Tibial nerve (tissue), 4 donors: ENCODE measurements at places on chromosomes 5 and 9. TPM values are rescaled to one million over a fixed set of nuclear protein-coding genes. Genes with fewer than 3 reads are reported as not detected.

DNA sequence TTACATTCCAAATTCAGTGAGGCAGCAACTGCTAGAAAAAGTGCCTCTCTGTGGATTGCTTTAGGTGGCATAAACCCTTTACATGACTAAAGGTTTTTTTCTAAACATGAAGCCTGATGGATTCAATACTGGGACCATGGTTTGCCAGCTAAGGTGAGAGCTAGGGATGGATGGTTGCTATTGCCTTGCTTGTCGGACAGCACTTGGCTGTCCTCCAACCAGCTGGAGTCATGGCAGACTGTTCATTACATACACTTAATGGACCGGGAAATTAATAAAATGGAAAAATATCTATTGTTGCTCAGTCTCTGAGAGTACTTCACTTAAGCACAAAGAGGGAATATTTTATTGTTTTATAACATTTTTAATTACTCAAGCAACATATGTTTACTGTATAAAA is 116.9 kb upstream of the TRPC7 start:
- no peak overlapping the region for H3K4me3 ChIP-seq
- no peak overlapping the region for H3K27ac ChIP-seq
- no peak for DNase-seq
- no peaks in the 10 kb centered on the region for H3K36me3 ChIP-seq
- no peaks in the 10 kb centered on the region for H3K27me3 ChIP-seq
- H3K4me1 ChIP-seq: no peaks in the 10 kb centered on the region

DNA sequence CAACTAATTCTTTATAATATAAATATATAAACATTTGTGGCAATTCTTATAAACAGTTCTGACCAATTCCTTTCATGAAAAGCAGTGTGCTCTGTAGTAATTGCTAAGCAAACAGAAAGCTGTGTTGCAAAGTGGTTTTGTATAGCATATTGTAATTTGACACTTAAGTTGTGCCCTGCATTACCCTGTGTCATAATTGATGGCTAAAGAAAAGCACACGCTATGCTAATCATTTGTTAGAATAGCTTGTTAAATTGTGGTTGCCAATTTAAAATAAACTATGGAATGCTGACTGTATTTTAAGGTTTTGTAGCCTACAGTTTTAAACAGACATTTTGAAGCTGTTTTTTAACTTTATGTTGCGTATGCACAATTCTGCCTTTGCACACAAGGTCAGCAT is 140.0 kb downstream of the PBX3 start:
- no peak for DNase-seq
- no peak overlapping the region for H3K4me3 ChIP-seq
- H3K4me1 ChIP-seq: no peaks in the 10 kb centered on the region
- H3K36me3 ChIP-seq: no peaks in the 10 kb centered on the region

GRCh38 chr9:70411930-70412831 is 2.3 kb downstream of the KLF9 start:
- H3K4me1 ChIP-seq: peaks cover 50% of the 10 kb centered on the region
- peak overlapping the region; percentile 100 for H3K27ac ChIP-seq
- peak; percentile 60 for DNase-seq
- no peaks in the 10 kb centered on the region for H3K27me3 ChIP-seq

Gene PDLIM4
- 32.4 TPM for total RNA-seq

- no peaks in the 10 kb centered on the region for H3K4me1 ChIP-seq
- DNase-seq: no peak
- H3K27me3 ChIP-seq: no peaks in the 10 kb centered on the region
- no peak overlapping the region for H3K27ac ChIP-seq
- no peaks in the 10 kb centered on the region for H3K36me3 ChIP-seq
Measured at GRCh38 chr5:148740966-148741742, 85.3 kb upstream of the ADRB2 start.

DNA sequence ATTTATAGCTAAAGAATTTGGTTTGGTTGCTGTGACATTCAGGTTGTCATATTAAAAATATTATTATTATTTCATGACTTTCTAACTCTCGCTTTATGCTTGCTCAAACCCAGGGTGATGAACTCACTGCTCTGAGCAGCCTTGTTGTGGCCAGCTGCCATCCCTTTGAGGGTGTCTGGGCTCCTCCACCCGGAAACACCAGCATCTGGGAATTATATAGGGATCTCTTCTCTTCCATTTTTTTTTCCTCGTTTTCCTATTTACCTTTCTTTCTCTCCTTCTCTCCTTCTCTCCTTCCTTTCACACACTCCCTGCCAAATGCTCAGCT is 355.8 kb upstream of the SMARCA2 start:
- H3K27me3 ChIP-seq: no peaks in the 10 kb centered on the region
- no peaks in the 10 kb centered on the region for H3K4me1 ChIP-seq
- H3K27ac ChIP-seq: no peak overlapping the region
- no peak for DNase-seq
- H3K36me3 ChIP-seq: no peaks in the 10 kb centered on the region
